ENCODE measurements at places on chromosomes 4 and X.

GRCh38 chrX:53086464-53086863, 4.3 kb downstream of the TSPYL2 start:
- DNase-seq = no peak

DNA sequence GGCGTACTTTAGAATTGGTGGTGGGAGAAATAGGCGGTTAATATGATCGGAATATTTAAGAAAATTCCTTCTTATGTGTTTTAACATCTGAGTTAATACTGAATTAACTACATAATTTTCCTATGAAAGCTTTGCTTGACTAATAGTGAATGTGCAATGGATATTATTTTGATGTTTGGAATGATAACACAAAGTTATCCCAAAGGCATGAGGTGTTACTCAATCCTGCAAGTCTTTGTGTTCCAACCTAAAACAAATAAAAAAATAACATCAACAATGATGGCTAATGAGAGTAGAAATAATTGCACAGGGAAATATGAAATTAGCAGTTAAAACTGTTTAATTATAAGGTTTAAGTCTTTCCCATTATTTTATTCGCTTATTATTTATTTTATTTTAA, 183.6 kb upstream of the ARSJ start:
- no peak for DNase-seq

GRCh38 chr4:48033825-48034413, 17.3 kb downstream of the NIPAL1 start:
- DNase-seq = peak; percentile 20

DNA sequence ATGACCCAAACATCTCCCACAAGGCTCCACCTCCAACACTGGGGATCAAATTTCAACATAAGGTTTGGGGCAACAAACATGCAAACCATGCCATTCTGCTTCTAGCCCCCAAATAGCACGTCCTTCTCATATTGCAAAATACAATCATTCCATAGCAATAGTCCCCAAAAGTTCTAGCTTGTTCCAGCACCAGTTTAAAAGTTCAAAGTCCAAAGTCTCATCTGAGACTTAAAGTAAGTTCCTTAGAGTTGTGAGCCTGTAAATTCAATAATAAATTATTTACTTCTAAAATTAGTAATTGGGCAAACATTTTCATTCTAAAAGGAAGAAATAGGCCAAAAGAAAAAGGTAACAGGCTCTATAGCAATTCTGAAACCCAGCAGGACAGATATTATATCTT, 8.9 kb upstream of the TASL start:
- no peak for DNase-seq

DNA sequence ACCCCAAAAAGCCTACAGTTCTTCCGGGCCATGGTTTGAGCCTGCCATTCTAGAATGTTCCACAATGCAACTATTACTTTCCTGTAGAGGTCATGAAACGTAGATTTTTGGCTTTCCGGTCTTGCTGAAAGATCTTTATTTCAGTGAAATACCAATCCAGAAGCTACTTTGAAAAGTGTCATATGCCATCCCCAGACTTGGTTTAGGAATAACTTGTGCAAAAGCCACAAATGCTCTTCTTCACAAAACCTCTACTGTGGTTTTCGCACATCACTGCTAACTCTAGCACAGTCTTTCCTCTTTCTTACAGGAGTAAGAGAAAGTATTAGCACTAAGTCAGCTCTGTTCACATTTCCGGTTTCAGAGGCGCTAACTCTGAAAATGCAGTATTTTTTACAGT, 12.7 kb upstream of the CD40LG start:
- DNase-seq = no peak

DNA sequence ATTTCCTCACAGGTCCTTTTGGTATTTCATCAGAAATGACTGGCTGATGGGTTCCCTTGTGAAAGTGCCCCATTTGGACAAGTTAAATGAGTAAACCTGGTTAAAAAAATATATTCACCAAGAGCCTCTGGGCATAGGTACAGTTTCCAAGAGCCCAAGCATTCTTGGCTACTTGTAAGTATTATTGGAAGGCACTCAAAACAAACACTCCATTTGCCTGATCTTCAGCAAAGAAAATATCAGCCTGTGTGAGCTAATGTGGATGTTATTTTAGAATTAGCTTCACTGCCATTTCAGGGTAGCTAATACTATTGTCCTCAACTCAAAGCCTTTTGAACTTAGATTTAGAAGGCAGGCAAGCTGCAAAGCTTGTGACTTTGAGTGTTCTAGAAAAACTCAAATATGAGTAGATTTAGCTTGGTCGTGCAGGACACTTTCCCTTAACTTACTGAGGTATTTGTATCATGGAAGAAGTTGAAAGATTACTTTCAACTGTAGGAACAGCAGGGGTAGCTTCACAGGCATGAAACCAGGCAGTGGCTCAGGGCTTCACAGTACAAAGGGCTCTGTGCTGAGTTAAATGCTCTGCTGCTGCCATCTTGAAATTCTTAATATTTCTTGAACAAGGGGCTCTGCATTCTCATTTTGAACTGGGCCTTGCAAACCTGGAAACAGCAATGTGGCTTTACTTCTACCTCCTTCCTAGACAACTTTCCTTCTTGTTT, 177.2 kb downstream of the AMELX start:
- no peak for DNase-seq

DNA sequence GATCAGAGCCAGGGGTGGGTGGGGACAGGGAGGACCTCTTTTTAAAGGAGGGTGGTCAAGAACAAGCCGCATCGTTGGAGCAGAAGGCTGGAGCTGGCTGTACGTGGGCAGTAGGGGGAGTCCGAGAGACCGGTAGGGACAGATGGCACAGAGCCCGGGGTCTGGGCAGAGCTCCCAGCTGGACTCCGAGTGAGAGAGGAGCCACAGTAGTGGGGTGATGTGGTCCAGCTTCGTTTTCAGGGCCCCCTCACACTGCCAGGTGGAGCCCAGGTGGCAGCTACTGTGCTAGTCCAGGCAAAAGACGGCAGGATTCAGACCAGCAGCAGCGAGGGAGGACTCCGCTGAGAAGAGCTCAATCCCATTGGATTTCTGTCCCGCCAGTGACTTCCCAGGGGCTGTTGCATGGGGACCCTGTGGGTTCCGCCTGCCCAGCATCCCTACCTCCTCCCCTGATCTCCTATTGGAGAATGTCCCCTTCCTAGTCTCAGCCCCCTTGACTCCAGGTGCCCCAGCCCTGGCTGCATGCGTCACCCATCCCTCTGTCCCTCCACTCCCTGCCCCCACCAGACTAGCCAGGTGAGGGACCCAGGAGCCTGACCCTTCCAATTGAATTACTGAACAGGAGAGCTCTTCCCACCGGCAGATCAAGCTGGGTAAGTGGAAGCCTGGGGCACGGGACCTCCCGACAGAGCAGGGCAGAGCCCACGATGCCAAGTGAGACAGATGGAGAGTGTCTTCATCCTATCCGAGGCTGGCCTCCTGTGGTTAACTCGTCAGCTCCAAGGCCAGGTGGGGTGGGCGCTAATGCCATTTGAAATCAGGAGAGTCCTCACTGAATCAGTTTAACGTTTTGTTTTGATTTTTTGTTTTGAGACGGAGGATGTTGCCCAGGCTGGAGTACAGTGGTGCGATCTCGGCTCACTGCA, 2.9 kb downstream of the ARHGAP4 start:
- no peak for DNase-seq

DNA sequence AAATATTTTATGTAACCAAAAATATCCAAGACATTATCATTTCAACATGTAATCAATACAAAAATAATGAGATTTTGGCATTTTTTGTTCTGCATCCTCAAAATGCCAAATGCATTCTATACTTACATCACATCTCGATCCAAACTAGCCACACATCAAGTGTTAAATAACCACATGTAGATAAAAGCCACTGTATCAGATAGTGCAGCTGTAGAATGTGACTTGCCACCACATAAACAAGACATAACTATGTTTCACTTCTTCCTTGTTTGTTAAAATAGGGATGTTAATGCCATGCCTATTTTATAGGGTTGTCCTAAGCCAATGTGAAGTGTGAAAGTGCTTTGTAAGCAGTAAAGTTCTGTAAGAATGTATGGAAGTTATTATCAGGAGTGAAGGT, 20.9 kb downstream of the INTS6L start:
- DNase-seq = no peak

GRCh38 chr4:133969202-133969848, 232.3 kb downstream of the PABPC4L start:
- DNase-seq = no peak

DNA sequence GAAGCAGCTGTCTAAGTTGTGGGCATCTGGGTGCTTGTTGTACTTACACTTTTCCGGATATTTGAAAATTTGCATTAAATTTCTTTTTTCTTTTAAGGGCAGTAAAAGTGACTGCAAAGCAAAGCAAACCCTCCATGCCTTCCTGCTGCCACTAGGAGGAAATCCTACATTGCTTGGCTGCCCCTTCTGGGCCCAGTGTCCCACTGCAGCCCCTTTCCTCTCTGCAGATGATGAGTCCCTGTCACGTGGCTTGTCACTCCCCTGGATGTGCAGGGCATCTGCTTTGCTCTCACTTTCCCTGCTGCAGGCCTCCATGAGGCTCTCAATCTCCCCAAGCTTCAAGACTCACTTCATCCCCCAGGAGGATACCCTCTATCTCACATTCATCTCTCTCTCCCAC, 12.7 kb downstream of the TSR2 start:
- DNase-seq = no peak

DNA sequence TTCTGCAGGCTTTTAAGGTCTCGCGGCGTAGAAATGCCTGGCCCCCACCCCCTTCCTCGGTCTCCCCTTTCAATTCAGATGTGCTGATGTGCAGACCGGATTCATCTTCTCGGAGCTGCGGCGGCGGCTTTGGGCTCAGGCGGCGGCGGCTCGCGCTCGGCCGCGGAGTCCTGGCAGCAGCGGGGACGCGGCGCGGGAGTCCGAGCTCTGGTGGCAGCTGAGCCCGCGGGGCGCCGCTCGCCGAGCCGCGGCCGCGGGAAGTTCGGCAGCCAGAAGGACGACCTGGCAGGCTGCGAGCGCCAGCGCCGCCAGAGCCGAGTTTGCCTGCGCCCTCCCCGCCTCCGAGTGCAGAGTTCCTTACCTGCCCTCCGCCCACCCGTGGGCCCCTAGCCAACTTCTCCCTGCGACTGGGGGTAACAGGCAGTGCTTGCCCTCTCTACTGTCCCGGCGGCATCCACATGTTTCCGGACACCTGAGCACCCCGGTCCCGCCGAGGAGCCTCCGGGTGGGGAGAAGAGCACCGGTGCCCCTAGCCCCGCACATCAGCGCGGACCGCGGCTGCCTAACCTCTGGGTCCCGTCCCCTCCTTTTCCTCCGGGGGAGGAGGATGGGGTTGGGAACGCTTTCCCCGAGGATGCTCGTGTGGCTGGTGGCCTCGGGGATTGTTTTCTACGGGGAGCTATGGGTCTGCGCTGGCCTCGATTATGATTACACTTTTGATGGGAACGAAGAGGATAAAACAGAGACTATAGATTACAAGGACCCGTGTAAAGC, 448 bp downstream of the TLL1 start:
- DNase-seq = no peak

- no peak for DNase-seq
Measured at GRCh38 chr4:149238097-149238496, 577.5 kb downstream of the IQCM start.

GRCh38 chr4:13627178-13627605, 333 bp downstream of the BOD1L1 start:
- DNase-seq = no peak

DNA sequence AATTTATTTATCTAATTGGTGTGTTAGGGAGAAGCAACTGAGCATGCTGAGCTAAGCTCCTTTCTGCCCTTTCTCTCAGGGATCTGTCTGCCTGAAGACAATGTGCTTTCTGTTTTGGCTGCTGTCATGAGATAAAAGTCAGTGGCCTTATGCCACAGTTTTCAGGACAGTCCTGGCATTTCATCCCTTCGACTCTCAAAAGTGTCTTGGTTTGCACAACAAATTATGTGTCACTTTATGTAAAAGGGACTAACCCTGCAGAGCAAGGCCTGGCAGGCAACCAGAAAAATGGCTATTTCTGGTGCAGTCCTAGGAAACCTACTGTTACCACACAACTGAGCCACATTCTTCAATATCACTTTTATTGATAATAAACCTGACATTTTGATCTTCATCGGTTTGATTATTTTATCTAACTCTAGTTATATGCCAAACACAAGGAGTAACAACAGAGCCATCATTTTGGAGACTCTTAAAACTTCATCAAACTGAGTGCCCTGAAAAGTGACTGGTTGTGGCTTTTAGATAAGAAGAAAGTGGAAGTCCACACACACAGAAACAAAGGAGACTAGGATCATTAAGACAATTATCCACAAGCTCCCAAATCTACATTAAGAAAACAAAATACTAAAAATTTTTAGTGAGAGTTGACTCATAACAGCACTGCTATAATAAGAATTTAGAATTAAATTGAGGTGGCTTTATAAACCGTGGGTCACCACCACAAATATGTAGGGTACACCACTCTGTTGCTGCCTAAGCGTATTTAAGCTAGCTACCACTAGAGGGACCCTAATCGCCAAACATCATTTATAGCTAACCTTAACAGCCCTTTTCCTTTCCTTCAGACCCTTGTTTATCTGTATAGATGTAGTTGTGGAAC, 95.9 kb upstream of the PTPN13 start:
- no peak for DNase-seq

GRCh38 chr4:113336556-113336955, 287.1 kb downstream of the ANK2 start:
- DNase-seq = no peak

GRCh38 chr4:34178476-34178875, 2065.8 kb downstream of the ARAP2 start:
- DNase-seq = no peak

GRCh38 chrX:97797076-97797475, 913.4 kb downstream of the RPA4 start:
- DNase-seq = no peak

GRCh38 chr4:8176547-8177399, 18.2 kb upstream of the ABLIM2 start:
- DNase-seq = no peak

GRCh38 chr4:125760201-125760819, 445.6 kb downstream of the FAT4 start:
- no peak for DNase-seq

GRCh38 chrX:154294791-154295574, at the start of gene TEX28:
TSS of gene TEX28 (minus strand) at chrX:154295124. CDS start at chrX:154292117, 3,007 bp downstream.
- no peak for DNase-seq

GRCh38 chr4:51866835-51867234, 23.9 kb downstream of the DCUN1D4 start:
- no peak for DNase-seq

DNA sequence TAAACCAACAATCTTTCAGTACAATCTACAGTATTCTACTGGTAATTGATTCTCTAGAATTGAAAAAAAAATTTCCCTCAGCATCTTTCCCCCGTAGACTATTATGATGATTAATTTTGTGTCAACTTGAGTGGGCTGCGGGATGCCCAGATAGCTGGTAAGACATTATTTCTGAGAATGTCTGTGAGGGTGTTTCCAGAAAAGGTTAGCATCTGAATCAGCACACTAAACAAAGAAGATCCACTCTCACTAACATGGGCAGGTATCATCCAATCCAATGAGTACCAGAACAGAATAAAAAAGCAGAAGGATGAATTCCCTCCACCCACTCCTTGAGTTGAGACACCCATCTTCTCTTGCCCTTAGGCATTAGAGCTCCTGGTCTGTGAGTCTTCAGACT, 186.1 kb upstream of the MAB21L2 start:
- DNase-seq = no peak

- DNase-seq = no peak
Measured at GRCh38 chr4:37639551-37640285, 46.5 kb downstream of the RELL1 start.
